ENCODE measurements at places on chromosomes 3 and 15. TPM values are rescaled to one million over a fixed set of nuclear protein-coding genes. Genes with fewer than 3 reads are reported as not detected.

DNA sequence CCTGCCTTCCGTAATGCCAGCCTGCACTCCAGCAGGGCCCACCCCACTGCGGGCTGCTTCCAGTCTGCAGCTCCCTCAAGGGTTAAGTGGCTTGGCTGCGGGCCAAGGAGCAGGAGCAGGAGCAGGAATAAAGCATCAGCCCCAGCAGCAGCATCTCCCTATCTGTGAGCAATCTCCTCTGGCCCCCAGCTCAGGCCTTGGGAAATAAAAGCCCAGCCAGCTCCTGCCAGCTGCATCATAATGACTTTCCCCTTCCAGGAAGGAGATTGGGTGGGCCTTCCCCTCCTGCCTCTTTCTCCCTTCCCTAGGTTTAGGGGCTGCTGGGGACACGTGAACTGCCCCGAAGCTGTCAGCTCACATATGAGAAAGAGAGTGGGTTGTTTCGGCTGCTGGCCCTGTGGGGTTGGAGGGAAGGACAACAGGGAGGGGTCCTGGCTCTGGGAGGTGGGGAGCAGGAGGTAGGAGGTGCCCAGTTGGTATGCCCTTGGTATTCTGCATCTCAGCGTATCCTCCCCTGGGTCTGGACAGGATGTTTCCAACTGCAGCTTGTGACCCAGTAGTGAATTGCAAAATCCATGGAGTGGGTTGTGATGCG lies 34.6 kb upstream of the FGD5 start:
- DNase-seq = no peak

- DNase-seq = no peak
These were observed 203.6 kb upstream of the WNT5A start for GRCh38 chr3:55690726-55691125.

- no peak for DNase-seq
These were observed 4.5 kb upstream of the CACNA1D start for GRCh38 chr3:53489787-53490458.

DNA sequence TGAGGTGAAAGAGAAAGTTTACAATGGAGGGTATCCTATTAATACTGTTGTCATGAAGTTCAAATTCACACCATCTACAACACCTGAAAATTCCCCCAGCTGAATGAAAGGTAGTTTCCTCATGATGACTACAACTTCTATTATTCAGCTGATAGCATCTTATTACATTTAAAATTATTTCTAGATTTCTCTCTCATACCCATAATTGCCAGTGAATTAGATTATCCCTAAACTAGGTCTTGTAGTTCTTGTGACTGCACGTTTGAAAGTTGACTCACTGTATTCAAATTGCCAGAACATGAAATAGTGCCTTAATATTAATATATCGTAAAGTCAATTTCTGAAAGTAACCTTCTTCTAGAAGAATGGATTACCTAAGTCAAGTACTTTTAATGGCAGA lies 82.4 kb downstream of the FBXL22 start:
- DNase-seq = no peak

- no peak for DNase-seq
These were observed 181.7 kb downstream of the TP63 start for GRCh38 chr3:189812806-189813465.

- no peak for DNase-seq
These were observed 42.3 kb downstream of the MAGEF1 start for GRCh38 chr3:184669578-184669977.

DNA sequence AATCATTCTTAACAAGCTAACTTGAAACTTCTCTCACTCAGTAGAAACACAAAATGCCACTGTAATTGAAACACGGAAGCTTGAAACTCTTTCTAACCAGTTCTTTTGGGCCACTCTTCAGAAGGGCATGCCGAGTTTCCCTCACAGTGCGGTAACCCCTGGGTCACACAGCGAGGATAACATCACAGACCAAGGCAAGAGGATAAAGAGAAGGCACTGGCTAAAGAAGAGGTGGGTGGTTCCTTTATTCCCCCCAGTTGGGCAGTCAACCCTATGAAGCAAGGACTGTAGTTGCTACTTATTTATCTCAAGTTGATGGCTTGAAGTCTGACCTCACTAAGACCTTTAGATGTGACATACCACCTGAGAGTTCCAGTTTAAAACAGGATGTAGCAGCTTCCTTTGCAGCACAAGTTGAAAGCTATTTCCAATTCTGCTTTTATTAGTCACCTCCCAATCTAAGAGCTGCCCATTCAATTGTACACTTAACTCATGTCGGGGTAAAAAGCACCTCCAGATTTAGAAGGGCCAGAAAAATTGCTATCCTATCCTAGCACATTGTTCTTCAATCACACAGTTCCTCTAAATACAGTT lies 272.4 kb downstream of the TIGIT start:
- DNase-seq = no peak

ZNF860 gene
- total RNA-seq = 3.9 TPM

- no peak for DNase-seq
These were observed 75.5 kb downstream of the ADAMTS9 start for GRCh38 chr3:64612082-64612860.

DNA sequence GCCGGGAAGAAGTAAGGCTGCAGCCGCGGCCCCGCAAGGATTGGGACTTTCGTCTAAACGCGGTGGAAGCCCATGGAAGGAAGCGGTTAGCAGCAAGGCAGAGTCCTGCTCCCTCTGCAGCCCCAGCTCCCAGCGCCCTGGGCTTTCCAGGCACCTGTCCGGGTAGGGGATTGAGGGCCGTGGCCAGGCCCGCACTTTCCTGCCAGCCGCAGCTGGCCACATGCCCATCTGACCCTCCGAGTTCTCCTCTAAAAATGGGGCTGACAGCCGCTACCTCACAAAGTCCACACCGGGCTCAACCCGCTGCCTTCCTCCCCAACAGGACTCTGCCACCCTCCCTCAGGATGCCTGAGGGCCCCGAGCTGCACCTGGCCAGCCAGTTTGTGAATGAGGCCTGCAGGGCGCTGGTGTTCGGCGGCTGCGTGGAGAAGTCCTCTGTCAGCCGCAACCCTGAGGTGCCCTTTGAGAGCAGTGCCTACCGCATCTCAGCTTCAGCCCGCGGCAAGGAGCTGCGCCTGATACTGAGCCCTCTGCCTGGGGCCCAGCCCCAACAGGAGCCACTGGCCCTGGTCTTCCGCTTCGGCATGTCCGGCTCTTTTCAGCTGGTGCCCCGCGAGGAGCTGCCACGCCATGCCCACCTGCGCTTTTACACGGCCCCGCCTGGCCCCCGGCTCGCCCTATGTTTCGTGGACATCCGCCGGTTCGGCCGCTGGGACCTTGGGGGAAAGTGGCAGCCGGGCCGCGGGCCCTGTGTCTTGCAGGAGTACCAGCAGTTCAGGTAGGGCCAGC lies 1.9 kb downstream of the NEIL1 start:
- DNase-seq = peak; percentile 35

GRCh38 chr3:14289590-14290461 lies 111.2 kb downstream of the LSM3 start:
- DNase-seq = peak; percentile 37

EAF1 gene
- total RNA-seq = 19.6 TPM

DNA sequence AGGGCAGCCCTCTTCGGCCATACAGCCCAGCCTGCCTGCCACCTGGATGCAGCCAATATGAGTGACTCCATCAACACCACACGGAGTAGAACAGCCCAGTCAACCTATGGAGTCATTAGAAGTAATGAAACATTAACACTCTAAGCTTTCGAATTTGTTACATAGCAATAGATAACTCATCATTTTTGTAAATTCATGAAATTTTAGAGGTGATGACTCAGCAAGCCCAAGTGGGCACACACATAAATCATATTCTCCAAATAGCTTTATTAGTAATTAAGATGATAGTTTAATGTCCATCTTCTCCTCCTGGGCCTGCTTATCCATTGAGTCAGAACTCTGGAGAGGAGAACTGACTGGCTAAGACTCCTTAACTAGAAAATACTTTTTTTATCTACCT lies 335.0 kb upstream of the KCNH8 start:
- no peak for DNase-seq

DNA sequence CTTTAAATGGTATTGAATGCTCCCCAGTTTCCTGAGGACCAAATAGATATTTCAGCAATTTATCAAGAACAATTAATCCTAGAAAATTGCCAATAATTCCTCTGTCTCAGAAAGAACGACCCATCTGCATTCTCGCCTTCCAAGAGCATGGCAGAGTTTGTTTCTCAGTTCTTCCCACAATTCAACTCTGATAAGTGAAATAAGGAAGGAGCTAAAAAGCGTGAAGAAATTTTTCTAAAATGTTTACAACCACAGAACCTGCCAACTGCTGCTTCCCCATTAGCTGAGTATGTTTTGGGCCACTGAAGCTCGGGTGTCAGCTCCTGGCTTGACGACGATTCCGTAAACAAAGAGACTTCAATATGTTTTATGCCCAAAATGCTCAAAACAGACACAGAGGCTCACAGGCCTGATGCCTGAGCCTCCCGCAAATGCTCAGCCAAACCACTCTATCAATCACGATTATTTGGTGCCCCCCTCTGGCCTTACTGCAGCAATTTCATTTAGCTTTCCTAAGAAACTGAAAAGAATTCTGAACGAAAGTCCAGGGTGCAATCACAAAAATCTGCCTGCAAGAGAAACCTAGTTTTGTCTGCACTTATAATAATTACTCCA lies 259.2 kb upstream of the CCDC54 start:
- peak; percentile 65 for DNase-seq

- DNase-seq = no peak
These were observed 98.6 kb downstream of the MYRIP start for GRCh38 chr3:39907981-39908380.

- no peak for DNase-seq
These were observed 46.8 kb downstream of the MAGEF1 start for GRCh38 chr3:184665101-184665500.

Measured in HT-29 (cell line).